ENCODE measurements at places on chromosomes 1 and 21.
A peak's percentile ranks its signal among the peaks of the same experiment; 100 is the strongest.

DNA sequence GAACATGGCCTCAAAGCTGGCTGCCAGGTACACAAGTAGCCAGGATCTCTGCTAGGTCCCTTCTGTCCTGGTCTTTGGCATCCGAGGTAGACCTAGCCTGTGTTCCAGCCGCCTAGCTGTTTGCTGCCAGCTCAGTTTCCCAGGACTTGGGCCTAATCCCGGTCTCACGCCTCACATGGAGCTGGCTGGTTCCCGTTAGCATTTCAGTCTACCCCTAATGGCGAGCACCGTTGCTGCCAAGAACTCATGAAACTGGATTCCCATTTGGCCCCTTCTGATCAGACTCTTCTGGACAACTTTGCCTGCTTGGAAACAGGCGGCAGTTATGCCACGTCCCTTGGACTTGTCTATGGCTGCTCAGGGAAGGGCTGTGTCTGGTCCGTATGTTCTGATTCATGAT lies 26.2 kb upstream of the HHAT start:
- no peak for DNase-seq

- no peak for DNase-seq
These were observed 29.6 kb downstream of the ACOT11 start for GRCh38 chr1:54577612-54578011.

DNA sequence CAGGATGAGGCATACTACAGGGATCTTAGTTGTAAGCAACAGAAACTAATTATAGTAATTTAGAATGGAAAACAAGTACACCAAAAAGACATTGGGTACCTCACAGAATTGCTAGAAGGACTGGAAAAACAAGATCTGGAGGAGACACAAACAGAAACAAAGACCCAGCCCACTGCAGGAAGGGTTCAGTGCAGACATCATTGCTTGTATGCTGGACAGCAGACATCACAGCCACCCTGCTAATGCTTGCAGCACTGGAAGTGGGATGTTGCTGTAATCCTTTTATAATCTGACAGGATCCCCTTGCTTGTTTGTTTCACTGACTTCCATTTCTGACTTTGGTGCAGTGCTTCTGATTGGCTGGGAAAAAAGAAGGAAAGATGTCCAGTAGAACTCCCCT lies 111.4 kb upstream of the ZNF678 start:
- no peak for DNase-seq

DNA sequence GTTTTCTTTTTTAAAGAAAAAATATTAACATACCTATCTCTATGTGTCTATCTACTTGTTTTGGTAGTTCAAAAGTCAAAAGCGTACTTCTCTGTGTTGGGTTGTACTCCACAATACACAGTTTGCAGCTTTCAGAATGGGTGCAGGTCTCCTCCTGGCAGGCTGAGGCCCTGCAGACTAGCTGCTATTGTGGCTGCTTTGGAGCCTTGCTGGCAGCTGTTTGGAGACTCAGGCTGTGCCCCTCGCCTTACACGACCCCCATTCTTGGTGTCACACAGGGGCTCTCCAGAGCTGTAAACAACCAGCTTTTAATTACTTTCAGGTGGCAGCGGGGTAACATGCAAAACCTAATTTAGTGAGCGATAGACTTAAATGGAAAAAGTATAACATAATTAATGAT lies 160.4 kb downstream of the DSCAM start:
- no peak for DNase-seq

GRCh38 chr1:220438741-220439140 lies 89.2 kb upstream of the MARK1 start:
- DNase-seq, result no peak

- no peak for DNase-seq
These were observed 19.8 kb downstream of the CAMTA1 start for GRCh38 chr1:6805004-6805416.

GRCh38 chr1:150545486-150546032 lies 3.6 kb upstream of the ADAMTSL4 start:
- DNase-seq, result no peak

DNA sequence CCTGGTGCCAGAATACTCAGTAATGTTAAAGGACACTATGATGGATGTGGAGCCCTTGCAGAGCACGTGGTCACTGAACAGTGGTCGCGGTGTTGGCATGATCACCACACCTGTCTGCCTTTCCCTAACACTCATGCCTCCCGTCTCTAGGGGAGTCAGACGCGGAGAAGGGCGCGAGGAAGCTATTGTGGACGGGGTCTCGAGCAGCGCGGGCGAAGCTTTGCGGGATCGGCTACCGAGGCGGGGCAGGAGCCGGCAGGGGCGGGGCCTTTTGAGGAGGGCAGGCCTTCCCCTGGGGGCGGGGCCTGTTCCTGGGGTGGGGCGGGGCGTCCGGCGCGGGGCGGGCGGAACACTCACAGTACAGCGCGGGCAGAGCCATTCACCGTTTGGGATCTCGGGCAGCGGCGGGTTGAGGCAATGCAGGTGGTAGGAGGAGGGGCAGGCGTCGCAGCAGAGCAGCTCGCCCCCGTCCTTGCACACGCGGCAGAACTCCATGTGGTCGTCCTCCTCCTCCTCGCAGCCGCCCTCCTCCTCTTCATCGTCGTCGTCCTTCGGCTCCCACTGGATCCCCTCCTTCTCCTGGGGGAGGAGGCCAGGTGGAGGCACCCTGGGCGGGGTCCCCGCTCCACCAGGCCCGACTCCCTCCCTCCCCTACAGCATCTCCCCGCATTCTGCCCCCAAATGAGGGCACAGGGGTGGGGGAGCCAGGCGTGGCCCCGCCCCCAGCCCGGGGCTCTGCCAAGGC lies 31.5 kb downstream of the CHD5 start:
- DNase-seq, result no peak

DNA sequence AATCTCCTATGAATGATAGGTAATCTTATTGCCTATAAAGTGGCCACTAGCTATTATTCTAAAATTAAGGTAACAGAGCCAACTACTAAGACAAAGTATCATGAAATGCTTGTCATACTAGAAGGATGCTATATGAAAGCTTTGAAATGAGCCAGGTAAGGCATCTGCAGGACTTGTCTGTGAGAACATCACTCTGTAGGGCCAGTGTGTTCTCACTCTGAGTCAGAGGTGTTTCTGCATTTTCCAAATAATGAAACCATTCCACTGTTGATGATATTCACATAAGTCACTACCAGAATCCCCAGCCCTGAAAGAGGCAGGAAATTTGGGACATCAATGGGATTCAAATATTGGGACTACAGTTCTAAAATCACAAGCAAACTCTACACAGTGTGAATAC lies 25.8 kb upstream of the GBP5 start:
- DNase-seq, result no peak

GRCh38 chr1:198858033-198858432 lies 219.2 kb downstream of the PTPRC start:
- no peak for DNase-seq

GRCh38 chr1:112322018-112322417 lies 74.0 kb upstream of the CTTNBP2NL start:
- peak; percentile 17 for DNase-seq

DNA sequence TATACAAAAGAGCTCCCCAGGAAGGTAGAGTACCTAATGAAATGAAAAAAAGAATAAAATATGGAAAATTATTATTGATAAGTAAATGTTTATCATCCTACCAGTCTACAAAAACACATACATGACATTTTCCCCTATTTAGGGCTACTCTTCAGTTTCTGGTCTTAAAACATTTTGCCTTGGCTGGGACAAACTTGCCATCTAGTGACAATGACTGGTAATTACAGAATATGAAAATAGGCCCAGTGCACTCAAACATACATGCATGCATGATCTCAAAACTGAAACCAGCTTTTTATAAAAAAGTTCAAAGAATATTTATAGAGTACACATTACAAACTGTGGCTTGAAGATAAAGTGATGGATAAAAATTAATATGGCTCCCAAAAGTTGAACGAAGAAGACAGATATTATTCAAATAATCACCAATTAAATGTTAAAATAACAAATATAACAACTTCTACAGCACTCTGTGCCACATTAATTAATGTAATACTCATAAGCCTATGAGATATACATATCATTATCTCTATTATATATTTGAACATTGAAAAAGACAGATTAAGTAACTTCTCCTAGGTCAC lies 10.5 kb upstream of the RNPC3 start:
- no peak for DNase-seq

GRCh38 chr1:5597171-5597850 lies 394.9 kb downstream of the NPHP4 start:
- no peak for DNase-seq

DNA sequence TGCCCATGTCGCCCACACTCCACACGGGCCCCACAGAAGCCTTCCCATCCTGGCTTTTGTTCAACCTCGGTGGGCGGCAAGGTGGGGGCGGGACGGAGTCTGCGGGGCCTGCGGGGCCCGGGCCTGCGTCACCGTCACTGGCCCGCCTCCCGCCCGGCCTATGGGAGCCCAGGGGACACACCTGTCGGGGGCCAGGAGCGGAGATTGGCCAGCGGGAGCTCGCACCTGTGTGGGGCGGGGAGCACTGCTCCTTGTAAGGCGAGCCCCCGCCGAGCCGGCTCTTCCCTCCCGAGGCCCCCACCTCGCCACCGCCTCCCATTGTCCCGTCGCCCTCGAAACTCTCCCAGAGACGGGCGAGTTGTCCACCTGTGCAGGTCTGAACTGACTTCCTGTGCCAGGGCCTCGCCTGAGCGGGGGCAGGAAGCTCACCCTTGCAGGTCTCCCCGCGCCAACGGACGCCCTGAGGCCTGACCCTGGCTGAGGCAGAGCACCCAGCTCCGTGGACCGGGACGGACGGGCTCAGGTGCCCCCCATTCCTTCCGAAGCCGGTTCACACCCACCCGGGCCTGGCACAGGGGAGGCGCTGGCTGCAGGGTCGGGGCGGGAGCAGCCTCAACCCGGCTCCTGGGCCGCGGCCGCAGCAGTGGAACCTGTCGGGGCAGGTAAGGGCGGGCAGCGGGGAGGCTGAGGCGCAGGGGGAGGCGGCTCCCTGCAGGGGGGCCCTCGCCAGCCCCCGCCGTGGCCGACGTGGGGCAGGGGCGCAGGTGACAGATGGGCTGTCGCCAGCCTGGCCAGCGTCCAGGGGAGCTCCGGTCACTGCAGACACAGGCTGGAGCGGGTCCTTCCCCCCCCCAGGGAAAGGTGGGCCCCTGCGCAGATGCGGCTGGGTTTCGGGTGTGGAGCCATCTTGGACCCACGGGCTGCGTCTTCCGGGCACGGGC lies 10.8 kb upstream of the TTLL10 start:
- DNase-seq, result no peak

- no peak for DNase-seq
These were observed 53.2 kb upstream of the PARP1 start for GRCh38 chr1:226461087-226461486.

DNA sequence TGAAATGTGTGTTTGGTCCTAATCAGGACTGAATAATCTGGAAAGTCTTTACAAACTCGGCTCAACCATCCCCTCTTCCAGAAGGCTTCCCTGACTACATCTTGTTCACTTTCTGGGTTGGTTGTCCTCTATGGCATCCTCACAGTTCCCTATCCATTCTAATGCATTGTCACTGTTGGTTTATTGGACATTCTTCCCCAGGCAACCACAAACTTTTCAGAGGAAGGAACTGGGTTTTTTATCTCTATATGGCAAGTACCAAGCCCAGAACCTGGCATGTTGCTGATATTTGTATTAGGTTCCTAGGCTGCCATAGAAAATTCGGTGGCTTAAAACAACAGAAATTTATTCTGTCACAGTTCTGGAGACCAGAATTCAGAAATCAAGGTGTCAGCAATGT lies 363.5 kb upstream of the ST6GALNAC5 start:
- DNase-seq, result no peak

DNA sequence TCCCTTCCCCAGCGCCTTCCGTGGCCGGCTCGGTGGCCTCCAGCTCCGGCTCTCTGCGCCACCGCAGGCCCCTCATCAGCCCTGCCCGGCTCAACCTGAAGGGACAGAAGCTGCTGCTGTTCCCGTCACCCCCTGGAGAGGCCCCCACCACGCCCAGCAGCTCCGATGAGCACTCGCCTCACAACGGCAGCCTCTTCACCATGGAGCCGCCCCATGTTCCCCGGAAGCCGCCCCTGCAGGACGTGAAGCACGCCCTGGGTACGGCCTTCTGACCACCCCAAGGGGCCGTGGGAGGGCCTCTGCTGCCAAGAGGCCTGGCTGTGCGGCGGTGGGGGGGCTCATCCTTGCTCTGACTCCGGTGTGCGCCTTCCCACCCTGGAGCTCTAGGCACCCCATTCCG lies 21.8 kb downstream of the TMEM201 start:
- no peak for DNase-seq

DNA sequence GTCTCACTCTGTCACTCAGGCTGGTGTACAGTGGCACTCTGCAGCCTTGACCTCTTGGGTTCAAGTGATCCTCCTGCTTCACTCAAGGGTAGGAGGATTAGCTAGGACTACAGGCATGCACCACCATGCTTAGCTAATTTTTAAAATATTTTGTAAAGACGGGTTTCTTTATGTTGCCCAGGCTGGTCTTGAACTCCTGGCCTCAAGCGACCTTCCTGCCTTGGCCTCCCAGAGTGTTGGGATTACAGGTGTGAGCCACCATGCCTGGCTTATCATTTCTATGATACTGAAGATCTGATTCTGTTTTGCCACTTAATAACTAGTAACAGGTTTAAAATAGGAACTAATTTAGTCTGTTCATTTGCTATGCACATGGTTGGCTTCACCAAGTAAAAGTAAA lies 33.6 kb downstream of the GNAI3 start:
- DNase-seq, result no peak

DNA sequence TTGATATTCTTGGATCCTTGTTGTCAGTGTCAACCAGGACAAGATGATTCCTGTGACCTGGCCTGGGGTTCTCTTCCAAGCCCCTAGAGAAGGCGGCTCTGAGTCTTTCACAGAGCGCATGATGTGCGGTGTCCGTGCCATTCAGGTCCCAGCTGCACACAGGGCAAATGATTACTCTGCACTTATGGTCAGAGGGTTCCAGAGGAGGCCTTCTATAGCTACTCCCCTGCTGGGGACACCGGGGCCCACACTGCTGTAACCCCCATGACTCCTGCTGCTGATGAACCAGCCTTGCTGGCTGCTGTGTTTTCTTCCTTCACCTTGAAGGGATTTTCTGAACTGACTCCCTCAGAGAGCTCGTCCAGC lies 1.5 kb downstream of the PTGFRN start:
- no peak for DNase-seq

DNA sequence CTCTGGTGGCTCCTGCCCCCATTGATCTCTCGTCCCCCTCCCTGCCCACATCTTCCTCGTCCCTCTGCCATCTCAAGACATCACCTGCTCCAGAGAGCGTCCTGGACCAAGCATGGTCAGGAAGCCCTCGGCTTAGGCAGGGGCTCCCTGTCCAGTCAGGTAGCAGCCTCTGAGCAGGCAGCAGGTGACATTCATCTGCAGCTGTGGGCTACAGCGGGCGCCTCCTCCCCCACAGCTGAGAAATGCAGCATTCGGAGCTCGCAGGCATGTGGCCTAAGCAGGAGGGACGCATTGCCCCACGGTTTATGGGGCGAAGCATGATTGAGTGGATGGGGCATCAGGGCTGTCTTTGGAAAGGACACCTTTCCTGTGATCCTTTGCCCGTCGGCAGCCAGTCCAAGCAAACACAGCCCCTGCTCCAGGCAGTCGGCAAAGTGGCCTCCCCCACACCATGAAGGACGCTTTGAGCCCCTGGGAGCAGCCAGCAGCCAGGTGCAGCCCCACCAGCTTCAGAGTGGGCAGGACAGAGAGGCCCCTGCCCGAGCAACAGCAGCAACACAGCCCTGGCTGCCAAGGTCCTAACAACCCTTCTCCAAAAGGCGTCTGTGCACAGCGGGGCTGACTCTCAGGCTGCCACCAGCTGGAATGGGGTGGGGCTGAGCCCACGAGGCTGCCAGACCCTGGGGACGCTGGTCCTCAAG lies 234.1 kb upstream of the VAMP3 start:
- no peak for DNase-seq
